ENCODE measurements at places on chromosomes 5 and 9.

DNA sequence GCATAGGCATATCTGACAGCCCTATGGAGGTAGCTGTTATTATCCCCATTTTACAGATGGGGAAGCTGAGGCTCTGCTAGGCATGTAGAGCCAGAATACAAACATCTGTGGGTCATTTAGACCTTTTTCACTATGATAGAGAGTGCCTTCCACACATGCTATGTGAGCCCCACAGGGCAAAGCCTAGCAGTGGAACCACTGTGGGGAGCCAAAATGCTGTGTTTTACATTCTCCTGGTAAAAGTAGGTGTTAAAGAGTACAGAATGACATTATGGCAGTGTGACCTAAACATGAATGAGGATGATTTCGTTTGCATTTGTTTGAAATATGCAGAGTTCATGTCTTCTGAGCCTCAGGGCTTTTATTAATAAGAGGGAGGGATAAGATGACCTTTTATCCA lies 265.2 kb downstream of the MAST4 start:
- no peak for DNase-seq

DNA sequence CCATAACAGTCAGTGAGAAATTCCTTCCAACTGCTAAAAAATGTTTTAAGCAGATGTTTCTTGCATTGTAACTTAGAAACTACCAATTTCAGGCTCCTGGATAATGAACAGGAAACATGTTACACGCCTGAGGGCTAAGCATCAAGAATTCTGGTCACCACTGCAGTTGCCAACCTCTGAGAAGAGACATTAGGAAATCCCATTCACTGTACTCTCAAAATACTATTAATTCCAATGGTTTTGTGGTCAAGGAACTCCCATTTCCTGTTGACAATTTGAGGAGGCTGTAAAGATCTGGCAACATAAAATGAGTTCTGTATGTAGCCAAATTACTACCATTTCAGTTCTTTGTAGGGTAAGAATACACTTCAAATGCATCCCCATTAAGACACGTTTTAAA lies 456.0 kb upstream of the MEF2C start:
- DNase-seq = no peak

DNA sequence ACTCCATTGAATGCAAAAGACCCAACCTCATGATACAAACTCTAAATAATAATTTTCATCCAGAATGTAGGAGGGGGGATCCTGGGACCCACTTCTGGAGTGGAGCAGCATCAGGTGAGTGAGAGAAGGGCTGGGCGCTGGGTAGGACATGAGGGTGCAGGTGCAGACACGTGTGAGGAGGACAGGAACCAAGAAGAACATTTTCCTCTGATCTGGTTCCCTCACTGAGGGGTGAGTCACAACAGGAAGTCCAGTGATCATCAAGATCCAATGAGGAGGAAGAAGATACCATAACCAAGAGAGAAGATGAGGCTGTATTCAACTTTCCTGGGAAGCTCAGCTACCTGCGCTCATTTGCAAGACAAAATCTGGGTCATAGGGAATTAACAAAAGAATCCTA lies 57.4 kb downstream of the SFXN1 start:
- DNase-seq = no peak

GRCh38 chr5:160044967-160045366 lies 36.0 kb downstream of the TTC1 start:
- DNase-seq = no peak

- DNase-seq = no peak
These were observed 213.0 kb downstream of the SMARCA2 start for GRCh38 chr9:2228132-2228531.

- no peak for DNase-seq
These were observed 69.5 kb upstream of the OSMR start for GRCh38 chr5:38776149-38776896.

DNA sequence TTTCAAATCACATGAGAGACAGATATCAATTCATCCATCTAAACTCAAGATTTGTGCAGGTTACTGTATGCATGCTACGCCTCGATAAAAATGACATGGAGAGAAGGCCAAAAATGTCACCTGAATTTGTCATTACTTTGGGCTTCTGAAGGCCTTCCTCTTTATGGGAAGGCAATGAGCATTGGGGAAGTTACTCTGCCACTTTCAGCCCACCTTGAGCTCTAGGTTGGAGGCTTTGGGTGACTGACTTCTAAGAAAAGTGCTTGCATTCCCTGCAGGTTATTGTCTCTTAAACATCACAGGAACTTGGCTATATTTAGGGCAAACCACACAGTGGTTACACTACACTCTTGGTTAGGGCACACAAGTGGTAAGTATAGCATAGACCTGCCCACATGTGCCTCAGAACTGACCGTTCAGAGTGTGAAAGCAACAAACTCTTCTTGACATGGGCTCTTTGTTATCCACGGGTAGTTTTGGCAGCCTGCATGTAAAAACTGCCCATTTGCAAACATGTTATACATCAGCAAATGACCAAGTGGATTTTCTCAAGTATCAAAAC lies 169.5 kb downstream of the ZNF608 start:
- DNase-seq = no peak

DNA sequence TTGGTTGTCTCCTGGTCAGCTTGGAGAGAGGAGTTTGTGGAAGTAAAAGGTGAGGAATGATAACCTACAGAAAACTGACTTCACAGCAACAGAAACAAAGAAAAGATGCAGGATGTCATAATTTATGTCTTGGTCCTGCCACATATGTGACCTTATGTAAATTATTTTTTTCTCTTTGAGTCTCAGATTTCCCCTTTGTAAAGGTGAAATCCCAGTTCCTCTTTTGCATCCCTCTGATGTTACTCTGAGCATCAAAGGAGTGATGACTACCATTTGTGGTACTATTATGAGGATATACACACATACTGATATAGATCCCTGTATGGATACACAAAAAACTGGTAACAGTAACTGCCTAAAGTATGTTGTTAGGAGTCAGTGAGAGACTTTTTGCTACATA lies 1.4 kb upstream of the THG1L start:
- DNase-seq = peak; percentile 75

DNA sequence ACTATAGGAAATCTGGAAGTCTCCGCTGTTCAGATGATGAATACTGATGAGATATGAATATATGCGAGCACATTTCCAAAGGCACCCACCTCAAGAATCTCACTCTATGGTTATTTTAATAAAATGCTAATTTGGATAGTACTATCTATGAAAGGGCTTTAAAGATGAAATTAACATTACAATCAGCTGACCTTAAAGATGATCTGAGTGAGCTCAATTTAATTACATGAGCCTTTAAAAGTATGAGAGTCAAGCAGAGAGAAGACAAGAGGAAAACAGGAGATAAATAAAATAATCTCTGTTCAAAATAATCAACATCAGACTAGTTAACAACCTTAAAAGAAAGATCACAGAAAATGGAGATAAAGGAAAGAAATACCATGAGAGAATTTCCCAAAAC lies 474.1 kb upstream of the TUSC1 start:
- DNase-seq = no peak
